ENCODE measurements at places on chromosomes 11 and 22. TPM values are rescaled to one million over a fixed set of nuclear protein-coding genes. Genes with fewer than 3 reads are reported as not detected.

POU2F3 gene
- total RNA-seq = 1.7 TPM

APOA1 gene
- total RNA-seq = 0.56 TPM

LINC01488 gene
- total RNA-seq = 0.42 TPM

OR8G5 gene
- not detected for total RNA-seq

KRTAP5-9 gene
- total RNA-seq = 0.38 TPM

SORL1 gene
- 39.4 TPM for total RNA-seq

SLC43A3 gene
- total RNA-seq = 10.2 TPM

APOA5 gene
- not detected for total RNA-seq

GLYATL1 gene
- 1.4 TPM for total RNA-seq

TSPO gene
- 139 TPM for total RNA-seq

TSGA10IP gene
- total RNA-seq = 1.1 TPM

DNAJB13 gene
- total RNA-seq = 0.32 TPM

ART5 gene
- 1.4 TPM for total RNA-seq

SLC37A2 gene
- total RNA-seq = 0.65 TPM

RFPL1 gene
- 0.50 TPM for total RNA-seq

PATE3 gene
- 0.11 TPM for total RNA-seq

TMEM121B gene
- total RNA-seq = 3.4 TPM

SLC35F2 gene
- total RNA-seq = 16.0 TPM

ABTB2 gene
- total RNA-seq = 3.1 TPM

IFITM10 gene
- 0.50 TPM for total RNA-seq

RAB3IL1 gene
- total RNA-seq = 4.6 TPM

TRIM66 gene
- 21.8 TPM for total RNA-seq

ANKK1 gene
- total RNA-seq = 0.36 TPM

RRM1 gene
- 39.9 TPM for total RNA-seq

FAM227A gene
- total RNA-seq = 14.8 TPM
